ENCODE measurements at places on chromosomes 5 and 9.

DNA sequence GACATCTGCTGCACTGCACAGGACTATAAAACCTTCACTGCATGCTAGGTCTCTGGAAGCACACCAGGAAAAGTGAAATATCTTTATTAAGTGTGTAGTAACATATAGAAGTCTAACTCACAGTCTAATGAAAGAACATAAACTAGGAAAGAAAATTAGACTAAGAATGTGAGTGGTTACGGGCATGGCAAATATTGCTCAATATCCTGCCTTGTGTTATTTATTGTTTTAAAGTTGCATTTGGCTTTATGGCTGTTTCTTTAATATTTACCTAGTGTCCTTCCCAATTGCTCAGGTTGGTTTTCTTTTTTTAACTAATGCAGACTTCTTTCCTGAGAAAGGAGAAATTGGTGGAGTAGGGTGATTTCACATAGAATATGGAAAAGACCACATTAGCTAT is 342.4 kb downstream of the KIAA0825 start:
- DNase-seq, result no peak

- no peak for DNase-seq
Observed at GRCh38 chr5:110258460-110259216, 467.8 kb downstream of the TMEM232 start.

GRCh38 chr5:115725522-115725921 is 90.9 kb downstream of the CDO1 start:
- DNase-seq, result no peak

GRCh38 chr5:72530196-72530595 is 23.0 kb upstream of the ZNF366 start:
- DNase-seq, result no peak

GRCh38 chr9:131167936-131168335 is 42.5 kb downstream of the NUP214 start:
- DNase-seq, result no peak

GRCh38 chr5:78560000-78560855 is 88.3 kb downstream of the LHFPL2 start:
- no peak for DNase-seq

- no peak for DNase-seq
Observed at GRCh38 chr5:146218168-146218567, 14.8 kb downstream of the RBM27 start.

DNA sequence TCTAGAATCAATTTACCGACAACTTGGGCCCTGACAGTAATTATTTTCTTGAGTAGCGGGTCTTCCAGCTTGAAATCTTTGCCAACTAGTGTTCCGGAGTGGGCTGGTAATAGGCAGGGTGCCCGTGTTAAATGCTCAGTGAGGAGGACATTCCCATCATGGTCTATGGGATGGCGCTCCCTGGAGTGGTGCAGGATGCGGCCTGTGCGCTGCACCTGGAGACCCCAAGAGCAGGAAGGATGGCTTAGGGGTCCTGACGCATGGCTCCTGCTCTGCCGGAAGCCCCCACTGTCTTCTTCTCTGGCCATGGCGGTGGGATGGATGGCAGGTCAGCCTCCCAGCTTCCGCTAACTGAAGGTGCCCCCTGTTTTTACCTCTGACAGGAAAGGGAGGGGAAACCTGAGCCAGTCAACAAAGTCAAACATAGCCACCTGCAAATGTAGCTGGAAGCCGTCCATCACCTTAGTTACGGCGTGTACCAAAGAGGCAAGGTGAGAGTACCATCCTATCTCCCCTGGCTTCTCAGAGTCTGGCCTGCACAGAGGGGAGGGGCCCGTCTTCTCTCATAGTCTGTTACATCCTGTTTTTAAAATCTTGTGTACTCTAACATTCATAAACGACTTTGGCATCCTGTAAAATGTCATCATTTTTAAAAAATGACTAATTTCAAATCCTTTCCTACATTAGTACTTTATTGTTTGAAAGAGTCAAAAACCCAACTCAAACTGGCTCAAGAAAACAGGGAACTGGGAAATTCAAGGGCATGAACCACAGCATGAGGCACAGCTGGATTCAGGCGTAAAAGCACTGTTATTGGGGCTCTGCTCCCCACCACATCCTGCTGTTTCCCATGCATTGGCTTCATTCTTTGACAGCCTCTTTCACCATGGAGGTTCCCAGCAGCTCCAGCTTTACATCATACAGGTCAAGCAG is 28.5 kb upstream of the UNC5A start:
- DNase-seq, result no peak

DNA sequence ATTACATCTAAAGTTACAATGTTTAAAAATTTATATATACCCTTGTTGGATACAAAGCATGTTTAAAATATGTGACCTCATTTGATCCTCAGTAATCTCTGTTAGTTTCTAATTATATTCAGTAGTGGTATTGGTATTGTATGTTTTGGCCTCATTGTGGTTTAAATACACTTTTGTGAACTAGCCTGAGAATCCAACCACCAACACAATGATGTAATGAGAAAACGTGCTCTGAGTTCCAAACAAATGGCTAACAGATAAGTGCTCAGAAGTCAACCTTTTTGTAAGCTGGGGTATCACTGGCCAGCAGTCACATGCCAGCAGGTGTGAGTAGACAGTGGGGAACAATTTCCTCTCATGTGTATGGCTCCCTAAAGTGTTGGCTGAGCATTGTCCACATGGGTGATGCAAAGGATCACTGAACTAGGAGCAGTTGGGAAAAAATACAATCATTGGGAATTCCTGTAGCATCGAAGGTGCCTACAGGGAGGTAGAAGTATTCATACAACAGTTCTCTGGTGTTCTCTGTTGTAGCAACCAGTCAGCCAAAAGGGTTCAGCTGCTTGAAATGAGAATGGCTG is 56.1 kb downstream of the DOCK8 start:
- no peak for DNase-seq

GRCh38 chr5:141560725-141561483 is 57.9 kb downstream of the DIAPH1 start:
- peak; percentile 89 for DNase-seq

- DNase-seq, result no peak
Observed at GRCh38 chr9:89916001-89916597, 311.3 kb downstream of the GADD45G start.

Measured in uterus (tissue), 4 donors.